ENCODE measurements at places on chromosomes 3 and 15. TPM values are rescaled to one million over a fixed set of nuclear protein-coding genes. Genes with fewer than 3 reads are reported as not detected.

DNA sequence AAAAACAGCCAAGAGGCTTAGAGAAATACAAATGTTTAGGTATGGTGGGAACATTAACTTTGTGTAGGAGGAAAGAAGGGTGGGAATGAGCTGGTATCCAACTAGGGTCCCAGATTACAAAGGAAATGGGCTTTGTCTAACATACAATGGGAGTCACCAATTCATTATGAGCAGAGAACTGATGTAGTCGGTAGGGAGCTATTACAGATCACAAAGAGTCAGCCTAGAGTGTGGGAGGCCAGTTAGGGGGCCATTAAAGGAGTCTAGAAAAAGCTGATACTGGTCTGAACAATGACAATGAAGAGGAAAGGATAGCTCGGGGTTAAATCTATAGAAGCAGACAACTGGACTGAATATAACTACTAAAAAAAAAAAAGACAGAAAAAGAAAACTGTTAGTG lies 15.5 kb downstream of the ANO10 start:
- no peak for DNase-seq

DNA sequence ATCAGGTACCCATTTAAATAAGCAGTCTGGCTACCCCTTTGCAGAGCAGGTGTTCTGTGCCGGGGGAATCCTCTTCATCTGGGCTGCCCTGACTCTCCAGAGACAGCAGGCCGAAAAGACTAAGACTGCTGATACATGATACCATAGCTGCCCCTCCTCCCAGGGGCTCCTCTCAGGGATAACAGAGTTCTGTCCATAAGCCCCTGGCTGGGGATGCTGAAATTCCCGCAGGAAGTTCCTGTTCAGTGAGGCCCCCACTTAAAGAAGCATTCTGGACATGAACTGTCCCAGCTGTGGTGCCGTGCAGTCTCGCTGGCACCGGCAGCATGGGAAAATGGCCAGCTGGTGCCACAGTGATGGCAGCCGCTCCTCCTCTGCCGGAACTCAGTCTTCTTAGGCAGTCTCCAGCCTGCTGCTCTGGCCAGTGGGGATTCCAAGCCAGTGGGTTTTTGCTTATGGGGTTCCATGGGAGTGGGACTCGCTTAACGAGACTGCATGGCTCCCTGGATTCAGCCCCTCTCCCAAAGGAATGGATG lies 1026.2 kb downstream of the NAALADL2 start:
- DNase-seq: peak; percentile 49

- DNase-seq: no peak
These were observed 90.2 kb downstream of the NFKBIZ start for GRCh38 chr3:101939361-101940049.

- peak; percentile 32 for DNase-seq
These were observed 40.1 kb downstream of the C2CD4B start for GRCh38 chr15:62124973-62125303.

DNA sequence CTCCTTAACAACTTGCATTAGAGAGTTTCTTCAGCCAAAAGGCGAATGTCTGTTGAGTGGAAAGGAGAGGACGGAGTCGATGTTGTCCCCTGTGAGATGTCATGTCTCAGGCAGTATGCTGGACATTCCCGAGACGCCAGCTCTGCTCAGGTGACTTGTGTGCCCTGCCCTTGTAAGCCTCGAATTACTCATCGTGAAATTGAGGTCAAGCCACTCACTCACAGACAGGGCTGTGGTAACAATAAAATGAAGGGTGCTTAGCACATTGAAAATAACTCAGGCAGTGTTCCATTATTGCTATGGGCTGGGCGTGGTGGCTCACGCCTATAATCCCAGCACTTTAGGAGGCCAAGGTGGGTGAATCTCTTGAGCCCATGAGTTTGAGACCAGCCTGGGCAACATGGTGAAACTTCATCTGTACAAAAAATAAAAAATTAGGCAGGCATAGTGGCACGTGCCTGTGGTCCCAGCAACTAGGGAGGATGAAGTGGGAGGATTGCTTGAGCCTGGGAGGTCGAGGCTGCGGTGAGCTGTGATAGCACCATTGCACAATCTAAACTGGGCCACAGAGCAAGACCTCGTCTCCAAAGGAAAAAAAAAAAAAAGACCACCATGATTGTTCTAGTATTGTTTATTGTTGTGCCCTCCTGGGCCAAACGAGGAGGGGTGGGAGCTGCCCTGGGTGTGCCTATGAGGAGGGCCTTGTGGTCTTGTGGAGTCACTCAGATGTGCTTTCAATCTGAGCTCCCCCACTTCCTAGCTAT lies 214.4 kb downstream of the THSD4 start:
- DNase-seq: no peak

DNA sequence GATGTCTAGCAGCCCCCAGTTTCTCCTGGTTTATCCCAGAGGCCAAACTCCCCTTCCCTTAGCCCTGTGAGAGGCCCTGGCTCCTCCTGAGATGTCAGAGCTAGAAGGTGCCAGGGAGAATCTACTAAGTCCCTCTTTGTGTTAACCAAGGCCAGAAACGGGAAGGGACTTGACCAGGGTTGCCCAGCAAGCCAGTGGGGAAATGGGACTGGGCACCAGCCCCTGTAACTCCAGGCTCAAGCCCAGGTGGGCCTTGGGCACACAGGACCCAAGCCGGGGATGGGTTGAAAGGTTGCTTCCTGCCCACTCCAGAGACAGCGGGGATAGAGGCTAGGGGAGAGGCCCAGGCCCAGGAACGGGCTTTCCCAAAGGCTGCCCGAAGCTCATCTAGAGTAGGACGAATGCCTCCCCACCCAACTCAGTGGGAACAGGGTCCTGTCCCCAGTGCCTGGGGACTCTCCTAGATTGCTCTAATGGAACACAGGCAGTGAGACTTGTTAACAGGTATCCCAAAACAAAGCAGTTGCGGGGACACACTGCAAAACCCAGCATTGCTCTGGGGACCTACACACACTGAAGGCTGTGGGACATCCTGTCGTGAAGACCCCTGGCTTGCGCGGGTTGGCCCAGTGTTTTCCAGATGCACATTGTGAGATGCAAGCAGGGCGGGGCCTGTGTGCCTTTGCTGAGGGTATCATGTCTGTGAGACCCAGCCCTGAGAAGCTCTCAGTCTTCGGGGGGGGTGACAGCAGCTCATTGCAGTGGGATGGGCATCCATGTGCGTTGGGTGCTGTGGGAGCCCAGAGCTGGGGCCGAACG lies 12.9 kb upstream of the TXNRD3 start:
- no peak for DNase-seq

DNA sequence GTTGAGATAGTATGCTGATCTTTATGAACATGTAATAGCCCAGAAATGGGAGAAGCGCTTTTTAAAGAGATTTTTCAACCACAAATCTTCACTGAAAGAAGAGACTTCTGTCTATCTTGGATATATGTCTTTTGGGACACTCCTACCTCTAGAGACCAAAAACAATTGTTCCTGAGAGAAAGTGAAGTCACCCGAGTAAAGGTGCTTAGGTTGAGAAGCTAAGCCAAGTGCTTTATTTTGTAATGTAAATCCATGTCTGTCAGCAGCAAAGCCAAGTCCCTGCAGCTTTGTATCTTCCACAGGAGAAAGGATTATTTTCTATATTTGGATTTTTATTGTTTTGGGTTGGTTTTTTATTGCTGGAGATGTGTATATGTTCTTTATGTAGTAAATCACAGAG lies 32.1 kb upstream of the B3GALNT1 start:
- DNase-seq: no peak

- no peak for DNase-seq
These were observed 64.8 kb upstream of the ARL8B start for GRCh38 chr3:5057272-5057671.

GRCh38 chr3:53489787-53490458 lies 4.5 kb upstream of the CACNA1D start:
- no peak for DNase-seq

DNA sequence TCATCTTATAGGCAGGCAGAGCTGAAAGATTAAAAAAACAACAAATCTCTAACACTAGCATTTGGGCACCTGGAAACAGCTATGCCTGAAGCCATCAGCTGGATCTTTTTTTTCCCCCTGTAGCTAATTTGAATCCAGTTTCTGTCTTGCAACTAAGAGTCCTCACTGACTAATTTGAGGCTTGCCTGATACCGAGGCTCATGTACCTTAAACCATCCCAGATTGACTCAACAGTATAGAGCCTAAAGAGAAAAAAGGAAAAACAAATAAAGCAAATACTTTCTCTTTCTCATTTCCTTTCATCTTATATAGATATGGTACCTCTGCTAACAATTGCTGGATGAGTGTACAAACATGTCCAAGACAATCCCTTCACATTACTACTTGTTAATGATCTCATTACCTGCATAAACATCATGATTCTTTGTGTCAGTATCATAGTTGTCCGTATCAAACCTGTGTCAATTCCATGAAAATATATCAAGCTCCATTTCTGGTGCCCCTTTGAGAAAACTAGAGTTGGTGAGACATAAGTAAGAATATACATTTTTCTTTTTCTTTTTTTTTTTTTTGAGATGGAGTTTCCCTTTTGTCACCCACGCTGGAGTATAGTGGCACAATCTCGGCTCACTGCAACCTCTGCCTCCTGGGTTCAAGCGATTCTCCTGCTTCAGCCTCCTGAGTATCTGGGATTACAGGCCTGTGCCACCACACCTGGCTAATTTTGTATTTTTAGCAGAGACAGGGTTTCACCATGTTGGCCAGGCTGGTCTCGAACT lies 43.1 kb downstream of the BHLHE40 start:
- DNase-seq: no peak

DNA sequence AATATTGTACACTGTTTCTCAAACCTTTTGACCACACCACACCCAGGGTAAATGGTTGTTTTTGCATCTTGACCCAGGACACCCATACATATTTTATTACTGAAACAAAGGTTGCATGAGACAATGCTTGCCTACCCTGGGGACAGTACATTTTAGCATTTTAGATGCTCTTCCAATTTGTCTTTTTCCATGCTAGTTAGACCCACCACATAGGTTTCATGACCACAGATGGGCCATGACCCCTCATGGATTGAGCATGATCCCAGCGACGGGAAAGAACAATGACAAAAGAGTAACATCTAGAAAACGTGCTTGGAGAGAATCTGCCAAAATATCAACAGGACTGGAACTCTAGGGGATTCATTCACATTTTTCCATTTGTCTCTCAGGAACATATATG lies 161.0 kb upstream of the PFN2 start:
- no peak for DNase-seq

DNA sequence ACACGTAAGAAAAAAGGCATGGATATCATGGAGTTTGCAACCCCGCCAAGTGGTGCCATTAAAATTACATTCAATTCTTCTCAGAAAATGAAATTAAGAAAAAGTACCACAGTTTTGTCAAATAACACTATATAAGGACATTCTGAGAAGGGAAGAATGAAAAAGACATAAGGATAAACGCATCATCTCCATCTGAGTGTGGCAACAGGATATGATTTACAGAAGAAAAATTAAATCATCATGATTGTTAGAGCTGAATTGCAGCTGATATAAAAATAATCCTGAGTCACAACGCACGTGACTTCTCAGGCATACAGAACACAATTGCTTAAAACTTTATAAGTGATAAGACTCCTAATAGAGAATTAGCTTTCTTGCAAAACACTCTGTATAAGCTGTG lies 133.8 kb downstream of the GREM1 start:
- DNase-seq: no peak

The CPNE4 gene
- not detected for total RNA-seq

The LAMB2 gene
- total RNA-seq: 204 TPM

The TBC1D21 gene
- not detected for total RNA-seq

The GOLGA8T gene
- total RNA-seq: 0.26 TPM

The GATA2 gene
- total RNA-seq: 11.7 TPM

The FGF7 gene
- total RNA-seq: 9.9 TPM

Data from body of pancreas (tissue), 4 donors.